ENCODE measurements at places on chromosomes 6 and 20.
A peak's percentile ranks its signal among the peaks of the same experiment; 100 is the strongest.

DNA sequence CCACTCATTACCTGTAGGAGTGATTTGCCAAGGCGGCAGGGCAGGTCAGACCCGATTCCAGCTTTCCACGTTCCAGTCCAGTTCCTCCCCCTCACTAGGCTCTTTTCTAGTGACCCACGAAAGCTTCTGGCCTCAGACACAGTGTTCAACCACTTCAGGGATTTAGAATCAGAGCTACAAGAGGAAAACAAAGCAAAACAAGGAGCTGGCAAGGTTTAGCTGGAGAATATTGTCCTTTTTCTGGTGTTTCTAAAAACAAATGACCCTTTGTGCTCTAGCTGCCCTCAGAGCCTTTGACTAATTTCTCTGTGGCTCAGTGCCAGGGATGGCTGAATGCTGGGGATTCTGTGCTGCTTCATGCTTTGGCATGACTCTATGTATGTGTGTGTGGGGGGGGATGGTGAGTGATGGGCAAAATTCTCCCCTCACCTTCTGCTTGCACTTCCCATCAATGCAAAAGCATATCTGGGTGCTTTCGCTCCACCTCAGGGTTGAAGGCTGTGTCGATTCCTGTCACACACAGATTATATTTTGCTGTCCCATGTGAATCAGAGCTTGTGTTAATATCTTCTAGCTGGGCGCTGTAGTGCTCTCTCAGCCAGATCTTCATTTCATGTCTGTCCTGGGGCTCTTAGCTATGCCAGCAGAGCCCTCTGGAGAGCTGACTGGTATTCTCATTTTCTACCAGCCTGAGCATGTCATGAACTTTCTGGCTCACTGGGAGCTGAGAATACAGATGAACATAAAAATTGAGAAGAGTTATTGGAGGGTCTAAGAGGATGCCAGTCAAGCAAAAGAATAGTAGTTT is 19.3 kb upstream of the NEDD9 start:
- no peak for DNase-seq

- DNase-seq = no peak
Measured at GRCh38 chr6:90315354-90315950, 18.8 kb upstream of the BACH2 start.

DNA sequence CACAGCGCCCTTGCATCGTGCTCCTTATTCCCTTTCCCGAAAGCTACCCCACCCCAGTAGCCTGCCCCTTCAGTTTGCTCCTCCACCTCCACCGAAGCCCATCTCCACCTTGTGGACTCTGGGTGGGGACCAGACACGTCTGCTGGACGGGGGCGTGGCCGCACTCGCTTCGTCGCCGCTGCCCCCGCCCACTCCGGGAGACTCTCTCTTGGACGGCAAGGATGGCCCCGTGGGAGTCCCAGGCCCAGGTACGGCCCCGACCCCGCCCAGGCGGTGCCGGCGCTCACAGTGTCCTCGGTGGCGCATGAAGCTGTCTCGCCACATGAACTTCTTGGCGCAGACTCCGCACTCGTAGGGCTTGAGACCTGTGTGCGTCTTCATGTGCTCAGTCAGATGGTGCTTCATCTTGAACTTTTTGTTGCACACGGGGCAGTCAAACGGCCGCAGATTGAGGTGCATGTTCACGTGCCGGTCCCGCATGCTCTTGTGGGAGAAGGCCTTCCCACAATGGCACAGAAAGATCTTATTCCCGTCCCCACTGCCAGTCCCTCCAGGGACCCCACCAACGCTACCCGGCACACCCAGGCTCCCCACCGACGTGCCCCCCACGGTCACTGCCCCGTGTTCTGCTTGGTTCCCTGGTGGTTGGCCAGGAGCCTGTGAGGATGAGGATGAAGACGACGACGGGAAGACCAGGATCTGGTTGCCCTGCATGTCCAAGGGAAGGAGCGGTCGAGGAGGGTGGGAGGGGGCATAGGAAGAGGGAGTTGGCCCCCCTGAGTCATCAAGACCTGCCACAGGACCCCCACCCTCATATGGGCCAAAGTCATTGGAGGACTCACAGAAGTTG is 1.3 kb upstream of the TAPBP start:
- DNase-seq = peak; percentile 54

DNA sequence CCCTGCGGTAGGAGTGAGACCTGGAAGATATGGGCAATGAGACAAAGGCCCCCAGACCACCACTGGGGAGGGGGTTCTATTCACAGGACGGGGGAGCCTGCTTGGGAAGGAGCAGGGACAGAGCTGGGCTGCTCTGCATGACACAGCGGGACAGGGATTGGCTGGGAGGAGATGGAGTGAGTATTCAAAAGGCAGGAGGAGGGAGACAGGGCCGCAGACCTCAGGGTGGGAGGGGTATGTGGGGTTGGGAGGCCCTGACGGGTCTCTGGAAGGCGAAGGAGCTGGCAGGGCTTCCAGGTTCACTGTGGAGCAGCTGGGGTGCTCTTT is 60.8 kb upstream of the RPS6KA2 start:
- DNase-seq = no peak

DNA sequence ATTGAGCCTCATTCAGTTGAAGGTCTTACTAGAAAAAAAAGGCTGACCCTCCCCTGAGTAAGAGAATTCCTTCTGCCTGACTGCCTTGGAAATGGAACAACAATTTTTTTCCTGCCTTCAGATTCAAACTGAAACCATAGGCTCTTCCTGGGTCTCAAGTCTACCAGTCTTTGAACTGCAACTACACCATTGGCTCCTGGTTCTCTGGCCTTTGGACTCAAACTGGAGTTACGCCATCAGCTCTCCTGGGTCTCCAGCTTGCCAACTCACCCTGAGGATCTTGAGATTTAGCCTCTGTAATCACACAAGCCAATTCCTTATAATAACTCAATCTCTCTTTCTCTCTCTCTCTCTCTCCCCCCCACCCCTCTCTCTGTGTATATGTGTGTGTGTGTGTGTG is 36.0 kb upstream of the SNX9 start:
- DNase-seq = no peak

- no peak for DNase-seq
Measured at GRCh38 chr6:118940770-118941169, 5.8 kb upstream of the MCM9 start.

DNA sequence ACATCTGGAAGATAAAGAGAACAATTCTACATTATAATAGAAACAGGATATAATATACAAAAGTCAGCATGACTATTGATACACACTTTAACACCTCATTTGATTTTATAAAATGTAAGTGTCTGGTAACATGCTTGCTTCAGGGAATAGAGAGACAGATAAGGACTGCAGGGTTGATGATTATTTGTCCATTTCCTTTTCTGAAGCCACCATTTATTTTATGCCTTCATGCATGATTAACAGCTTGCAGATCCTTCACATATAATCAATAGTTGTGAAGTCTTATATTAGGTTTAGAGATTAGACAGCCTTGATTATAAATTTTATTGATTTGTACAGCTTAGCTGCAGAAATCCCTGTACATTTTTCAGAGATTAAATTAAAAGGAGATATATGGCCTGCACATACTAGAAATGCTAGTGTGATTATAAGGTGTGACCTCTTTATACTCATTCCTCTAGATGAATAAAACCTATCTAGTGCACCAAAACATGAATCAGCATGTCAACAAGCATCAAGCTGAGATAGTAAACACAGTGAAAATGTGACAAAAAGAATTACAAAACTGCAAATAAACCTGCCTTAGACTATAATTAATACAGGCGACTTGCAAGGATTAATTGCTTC is 198.8 kb upstream of the THEMIS start:
- DNase-seq = no peak

DNA sequence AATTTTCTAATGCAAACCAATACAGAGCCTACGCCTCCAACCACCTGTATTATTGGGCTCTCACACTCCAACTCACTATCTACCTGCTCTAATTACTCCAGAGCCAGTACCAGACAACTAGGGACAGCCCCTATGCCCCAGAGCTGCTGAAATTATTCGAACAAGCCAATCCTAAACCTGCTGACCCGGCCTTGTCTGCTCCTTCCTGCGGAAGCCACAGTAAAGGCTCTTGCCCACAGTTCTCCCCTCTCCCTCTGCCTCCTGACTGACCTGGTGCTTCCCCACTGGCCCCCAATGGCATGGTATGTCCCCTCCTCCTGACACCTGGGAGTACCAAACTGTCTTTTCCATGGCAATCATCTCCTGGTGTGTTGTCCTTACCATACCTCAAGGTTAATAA is 4.1 kb upstream of the TOX2 start:
- no peak for DNase-seq

DNA sequence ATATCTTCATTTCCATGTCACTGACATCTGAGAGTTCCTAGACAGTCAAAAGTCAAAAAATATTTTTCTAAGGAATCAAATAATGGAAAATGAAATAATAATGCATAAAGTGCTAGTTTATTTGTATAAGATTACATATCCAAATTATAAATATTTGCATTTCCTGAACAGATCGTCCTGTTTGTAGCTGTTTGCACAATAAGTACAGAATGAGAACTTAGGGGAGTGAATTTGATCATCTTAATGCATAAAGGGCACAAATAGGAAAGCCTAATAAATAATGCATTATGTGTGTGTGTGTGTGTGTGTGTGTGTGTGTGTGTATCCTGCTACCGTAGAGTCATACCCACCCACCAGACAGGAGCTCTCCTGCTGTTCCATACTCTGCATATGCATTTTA is 521.0 kb upstream of the EPHA7 start:
- no peak for DNase-seq

DNA sequence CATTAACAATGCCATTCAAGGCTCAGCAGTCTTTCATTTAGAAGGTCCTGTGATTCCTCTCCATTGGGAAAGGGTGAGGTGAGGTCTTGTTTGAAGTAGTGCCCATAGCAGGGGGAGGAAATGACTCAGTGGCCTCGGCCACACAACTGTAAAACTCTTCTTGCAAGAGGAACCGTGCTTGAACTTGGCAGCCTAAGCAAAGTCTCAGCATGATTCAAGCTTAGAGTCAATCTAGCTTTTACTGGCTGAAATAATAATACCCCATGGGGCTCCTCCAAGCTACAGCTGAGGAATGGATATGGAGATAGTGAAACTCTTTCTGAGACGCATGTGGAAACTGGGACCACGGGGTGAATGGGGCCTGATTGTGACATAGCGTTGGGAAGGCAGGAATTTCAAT is 428.2 kb downstream of the BMP2 start:
- DNase-seq = no peak

DNA sequence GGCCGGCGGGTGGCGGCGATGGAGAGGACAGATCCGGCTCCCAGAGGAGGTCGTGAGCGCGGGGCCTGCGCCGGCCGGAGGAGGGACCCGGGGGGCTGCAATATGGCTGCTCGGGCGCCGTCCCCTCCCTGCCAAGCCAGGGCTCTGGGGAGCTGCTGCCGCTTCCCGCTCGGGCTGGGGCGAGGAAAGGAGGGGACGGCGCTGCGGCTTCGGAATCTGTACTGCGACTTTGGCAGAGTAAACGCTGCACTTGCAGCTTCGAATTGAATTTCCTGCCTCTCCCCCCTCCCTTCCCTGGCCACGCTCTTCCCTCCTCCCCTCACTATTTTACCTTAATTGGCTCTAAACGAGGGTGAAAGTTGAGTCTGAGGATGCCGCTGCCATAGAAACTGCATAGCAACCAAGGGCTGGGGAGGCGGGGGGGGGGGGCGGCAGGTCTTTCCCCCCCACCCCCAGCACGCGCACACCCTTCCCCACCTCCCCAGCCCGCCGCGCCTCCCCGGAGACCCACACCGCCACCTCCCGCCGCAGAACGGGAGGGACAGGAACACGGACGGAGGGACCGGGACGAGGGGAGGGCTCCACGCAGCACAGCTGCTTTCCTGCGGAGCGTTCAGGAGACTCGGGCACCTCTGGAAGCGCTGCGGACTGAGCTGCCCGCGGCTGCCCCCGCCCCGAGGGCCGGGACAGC is 93.9 kb downstream of the RNASET2 start:
- DNase-seq = peak; percentile 30

- DNase-seq = no peak
Measured at GRCh38 chr6:146194434-146194833, 165.6 kb downstream of the GRM1 start.

GRCh38 chr6:119162134-119162775 is 83.8 kb upstream of the FAM184A start:
- DNase-seq = no peak

GRCh38 chr6:39353698-39354315 is 31.3 kb upstream of the KCNK16 start:
- no peak for DNase-seq

DNA sequence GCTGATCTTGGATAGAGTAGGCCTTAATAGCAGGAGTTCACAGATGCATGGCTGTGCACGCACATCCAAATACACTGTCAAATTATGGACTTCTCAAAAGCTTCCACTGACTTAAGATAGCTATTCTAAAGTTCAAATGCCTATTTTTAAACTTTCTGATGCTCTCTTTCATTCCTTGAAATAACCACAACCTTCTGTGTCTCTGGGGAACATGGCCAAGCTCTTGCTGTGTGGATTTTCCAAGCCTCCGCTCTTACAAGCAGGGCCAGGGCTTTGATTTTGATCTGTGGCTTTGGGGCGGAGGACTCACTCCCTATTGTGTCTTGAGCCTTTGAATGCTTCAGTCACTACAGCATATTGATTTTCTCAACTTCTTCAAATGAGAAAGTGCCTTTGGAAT is 35.7 kb upstream of the SNRPB2 start:
- no peak for DNase-seq

- no peak for DNase-seq
Measured at GRCh38 chr20:46364670-46365486, 41.5 kb downstream of the ELMO2 start.

- peak; percentile 92 for DNase-seq
Measured at GRCh38 chr6:19838442-19839236, 1.5 kb downstream of the ID4 start.

DNA sequence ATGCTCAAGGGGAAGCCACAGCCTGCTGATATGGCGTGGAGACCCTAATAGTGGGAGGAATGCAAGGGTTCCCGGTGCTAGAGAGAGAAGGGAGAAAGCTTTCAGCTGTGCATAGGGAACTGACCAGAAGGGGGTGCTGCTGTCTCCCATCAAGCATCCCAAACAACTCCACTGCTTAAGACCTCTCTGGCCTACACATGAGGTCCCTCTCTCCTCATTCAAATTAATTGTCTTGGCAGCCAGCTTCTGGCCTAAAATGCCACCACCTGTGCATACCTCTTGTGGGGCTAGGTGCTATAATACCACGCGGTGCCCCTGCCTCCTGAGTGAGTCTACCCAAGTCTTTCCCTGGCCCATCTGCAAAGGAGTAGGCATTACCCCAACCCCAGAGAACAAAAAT is 14.5 kb downstream of the ADISSP start:
- peak; percentile 78 for DNase-seq

DNA sequence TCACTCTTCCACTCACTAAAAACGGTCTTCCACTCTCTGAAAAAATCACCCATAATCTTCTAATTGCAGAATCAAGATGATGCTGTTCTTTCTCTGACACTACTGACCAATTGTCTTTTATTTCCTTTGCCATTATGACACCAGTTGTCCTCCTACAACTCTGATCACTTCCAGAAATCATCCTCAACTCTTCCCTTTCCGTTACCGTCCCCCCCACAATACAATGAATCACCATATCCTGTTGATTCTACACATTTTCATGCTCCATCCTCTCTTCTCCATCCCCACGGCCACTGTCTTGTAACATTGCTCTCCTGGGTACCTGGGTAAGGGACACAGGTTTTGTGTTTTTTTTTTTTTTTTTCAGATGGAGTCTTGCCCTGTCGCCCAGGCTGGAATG is 2.5 kb upstream of the PPP2R5D start:
- DNase-seq = no peak

- no peak for DNase-seq
Measured at GRCh38 chr6:92822222-92822621, 597.1 kb downstream of the EPHA7 start.

Measured in T47D (cell line).